ENCODE measurements at places on chromosomes 4 and X.

- DNase-seq: no peak
These were observed 137.7 kb upstream of the FAT1 start for GRCh38 chr4:186861317-186861716.

GRCh38 chr4:51894059-51894645 lies 51.2 kb downstream of the DCUN1D4 start:
- no peak for DNase-seq

- DNase-seq: no peak
These were observed 999 bp upstream of the CTBP1 start for GRCh38 chr4:1249731-1250526.

- DNase-seq: no peak
These were observed 13.8 kb downstream of the ZNF674 start for GRCh38 chrX:46531442-46531841.

Measured in kidney glomerular epithelial cell (primary cell).